ENCODE measurements at places on chromosomes 16 and 17.
A peak's percentile ranks its signal among the peaks of the same experiment; 100 is the strongest.

DNA sequence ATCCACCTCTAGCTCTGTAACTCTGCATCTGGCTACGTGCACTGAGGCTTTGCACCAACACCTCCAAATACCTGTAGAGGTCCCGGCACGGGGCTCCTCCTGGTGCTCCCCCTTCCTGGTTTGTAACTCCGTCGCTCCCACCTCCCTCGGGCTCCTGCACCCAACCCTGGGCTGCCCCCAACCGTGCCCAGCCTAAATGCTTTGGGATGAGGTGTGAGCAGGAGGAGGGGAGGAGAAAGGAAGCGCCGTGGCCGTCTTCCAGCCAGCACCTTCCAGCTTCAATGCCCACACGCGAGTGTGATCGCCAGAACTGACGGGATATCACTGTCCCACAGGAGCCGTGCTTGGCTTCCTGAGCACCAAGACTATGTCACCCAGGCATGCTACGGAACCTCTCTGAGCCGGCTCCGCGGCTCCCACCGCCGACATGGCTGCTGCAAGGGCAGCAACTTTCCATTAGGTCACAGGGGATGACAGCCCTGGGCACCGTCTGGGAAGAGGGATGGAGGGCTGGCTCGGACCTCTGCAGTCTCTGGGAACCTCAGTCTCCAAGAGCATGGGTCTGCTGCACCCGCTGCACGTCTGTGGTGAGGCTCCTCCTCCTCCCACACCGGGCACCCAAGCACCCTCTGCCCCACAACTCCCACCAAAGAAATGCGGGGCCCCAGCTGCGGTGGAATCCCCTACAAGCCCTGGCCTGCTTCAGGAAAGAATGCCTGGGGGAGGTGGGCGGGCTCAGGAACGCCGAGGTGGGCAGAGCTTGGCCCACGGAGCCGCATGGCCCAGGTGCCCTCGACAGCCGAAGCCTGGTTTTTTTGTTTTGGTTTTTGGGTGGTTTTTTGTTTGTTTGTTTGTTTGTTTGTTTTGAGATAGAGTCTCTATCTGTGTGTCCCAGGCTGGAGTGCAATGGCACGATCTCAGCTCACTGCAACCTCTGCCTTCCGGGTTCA lies 6.4 kb upstream of the SLC38A10 start:
- DNase-seq, result no peak

GRCh38 chr16:5496013-5496412 lies 398.4 kb upstream of the EEF2KMT start:
- DNase-seq, result no peak

GRCh38 chr17:60107526-60108257 lies 29.0 kb upstream of the HEATR6 start:
- peak; percentile 15 for DNase-seq

DNA sequence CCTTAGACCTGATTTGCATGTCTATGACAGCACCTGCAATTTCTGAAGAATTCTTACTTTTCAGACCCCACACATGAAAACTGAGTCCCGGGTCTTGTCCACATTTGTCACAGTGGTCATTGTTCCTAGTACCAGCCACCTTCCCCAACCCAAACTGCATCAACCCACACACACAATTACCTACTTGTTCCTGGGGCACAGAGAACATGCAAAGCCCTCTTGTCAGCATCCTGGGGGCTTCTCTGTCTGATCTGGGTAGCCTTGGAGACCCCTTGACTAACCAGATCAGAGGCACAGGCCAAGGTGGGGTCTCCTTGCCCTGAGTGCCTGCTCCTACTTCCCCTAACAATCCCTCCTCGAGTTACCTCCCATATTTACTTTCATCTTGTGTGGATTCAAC lies 36.7 kb upstream of the PIK3R6 start:
- no peak for DNase-seq

DNA sequence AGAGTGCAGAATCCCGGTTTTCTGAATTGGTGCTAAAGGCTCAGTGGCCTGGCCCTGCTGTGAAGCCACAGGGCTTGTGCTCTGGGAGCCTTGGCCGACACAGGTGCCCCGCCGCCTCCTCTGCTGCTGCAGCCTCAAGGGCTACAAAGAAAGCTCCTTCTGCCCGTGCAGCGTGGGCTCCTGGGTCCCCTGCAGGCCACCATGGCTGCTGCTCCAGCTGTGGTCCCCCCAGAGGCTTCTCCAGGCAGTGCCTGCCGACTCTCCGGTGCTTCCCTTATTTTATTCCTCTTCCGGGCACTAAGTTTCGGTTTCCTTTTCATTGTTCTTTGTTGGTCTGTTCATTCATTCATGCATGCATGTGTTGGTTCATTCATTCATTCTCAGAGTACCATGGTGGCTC lies 53.1 kb downstream of the CMIP start:
- DNase-seq, result peak; percentile 67

- no peak for DNase-seq
Measured at GRCh38 chr17:12041312-12041711, 20.6 kb downstream of the MAP2K4 start.

DNA sequence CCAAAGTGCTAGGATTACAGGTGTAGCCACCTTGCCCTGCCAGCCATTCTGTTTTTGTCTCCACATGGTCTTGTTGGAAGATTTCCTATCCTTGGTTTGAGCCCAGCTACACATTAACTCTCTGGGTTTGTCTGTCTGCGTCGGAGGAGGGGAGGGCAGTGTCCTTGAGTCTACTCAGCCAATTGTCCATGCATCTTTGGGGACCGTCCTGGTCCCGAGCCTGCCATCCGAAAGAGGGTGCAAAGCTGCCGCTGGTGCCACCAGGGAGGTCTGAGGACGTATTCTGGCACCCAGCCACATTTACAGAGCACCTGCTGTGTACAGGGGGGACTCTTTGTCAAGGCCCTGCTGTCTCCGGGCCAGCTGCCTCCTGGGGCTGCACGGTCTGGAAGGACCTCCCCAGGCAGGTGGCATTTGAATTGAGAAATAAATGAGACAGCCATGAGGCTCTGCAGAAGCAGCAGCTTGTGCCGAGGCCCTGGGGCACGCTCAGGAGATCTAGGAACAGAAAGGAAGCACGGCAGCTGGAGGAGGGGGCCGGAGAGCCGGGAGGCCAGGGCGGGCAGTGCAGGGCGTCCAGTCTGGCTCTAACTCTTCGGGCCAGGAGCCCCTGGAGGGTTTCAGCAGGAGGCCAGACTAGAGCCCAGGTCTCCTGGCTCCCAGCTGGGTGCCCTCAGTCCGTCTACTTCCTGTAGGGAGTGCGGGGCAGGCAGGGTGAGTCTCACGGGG lies 1.5 kb downstream of the CYBA start:
- no peak for DNase-seq

GRCh38 chr17:73105431-73105830 lies 12.9 kb upstream of the SLC39A11 start:
- no peak for DNase-seq

- peak; percentile 91 for DNase-seq
Measured at GRCh38 chr17:64441772-64442540, 7.0 kb upstream of the MILR1 start.

DNA sequence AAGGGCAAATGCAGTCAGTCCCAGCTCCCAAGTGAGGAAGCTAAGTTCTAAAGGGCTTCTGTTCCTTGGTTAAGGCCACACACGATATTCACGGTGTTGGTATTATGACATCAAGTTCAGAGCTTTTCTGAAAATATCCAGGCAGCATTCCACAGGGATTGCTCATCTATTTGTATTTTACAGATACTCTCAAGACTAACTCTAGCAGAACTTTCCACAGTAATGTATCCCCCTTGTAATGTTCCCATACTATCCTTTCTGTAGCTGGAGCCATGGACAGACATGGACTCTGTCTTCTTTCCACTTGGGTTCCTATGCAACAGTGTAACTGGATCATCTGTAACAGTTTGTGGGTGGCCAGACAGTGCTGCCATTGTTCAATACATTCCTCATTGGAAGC lies 13.5 kb downstream of the SDR42E1 start:
- DNase-seq, result no peak
